ENCODE measurements at places on chromosomes 5 and 9. TPM values are rescaled to one million over a fixed set of nuclear protein-coding genes. Genes with fewer than 3 reads are reported as not detected.

The RNF38 gene
- 18.4 TPM for total RNA-seq

The PCDHB6 gene
- total RNA-seq: not detected

The KCNN2 gene
- total RNA-seq: not detected

The OR1Q1 gene
- total RNA-seq: not detected

The TPM2 gene
- total RNA-seq: 217 TPM

The SH3RF2 gene
- 19.6 TPM for total RNA-seq

The SLC36A3 gene
- not detected for total RNA-seq

The PCDHGB2 gene
- 0.65 TPM for total RNA-seq

The PDGFRB gene
- 35.4 TPM for total RNA-seq

The MSMP gene
- total RNA-seq: not detected

The MAT2B gene
- total RNA-seq: 33.5 TPM

The SNCAIP gene
- 5.2 TPM for total RNA-seq

The CENPP gene
- 7.2 TPM for total RNA-seq

The DBH gene
- not detected for total RNA-seq

The SVEP1 gene
- total RNA-seq: 0.16 TPM
